ENCODE measurements at places on chromosomes 1 and 21.

DNA sequence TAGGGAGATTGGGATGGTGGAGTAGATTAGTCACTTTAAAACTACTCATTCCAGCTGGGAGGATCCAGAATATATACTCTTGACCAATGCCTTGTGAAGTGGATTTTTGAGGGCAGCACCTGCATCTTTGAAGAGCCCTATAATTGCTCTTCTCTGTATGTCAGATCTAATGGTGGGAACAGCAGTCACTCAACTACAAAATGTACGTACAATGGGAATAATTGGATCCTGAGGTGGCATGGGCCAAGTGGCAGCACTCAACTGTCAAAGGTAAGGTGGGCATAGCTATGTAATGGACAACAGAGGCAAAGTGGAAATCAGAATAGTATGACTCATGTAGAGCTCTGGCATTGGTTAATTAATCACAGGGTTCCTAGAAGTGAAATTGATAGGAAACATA, 51.6 kb upstream of the KIAA0040 start:
- DNase-seq = no peak

- DNase-seq = no peak
These were observed 57.9 kb upstream of the PTGFRN start for GRCh38 chr1:116851846-116852245.

- DNase-seq = no peak
These were observed 262.9 kb upstream of the RUNX1 start for GRCh38 chr21:35311985-35312384.

DNA sequence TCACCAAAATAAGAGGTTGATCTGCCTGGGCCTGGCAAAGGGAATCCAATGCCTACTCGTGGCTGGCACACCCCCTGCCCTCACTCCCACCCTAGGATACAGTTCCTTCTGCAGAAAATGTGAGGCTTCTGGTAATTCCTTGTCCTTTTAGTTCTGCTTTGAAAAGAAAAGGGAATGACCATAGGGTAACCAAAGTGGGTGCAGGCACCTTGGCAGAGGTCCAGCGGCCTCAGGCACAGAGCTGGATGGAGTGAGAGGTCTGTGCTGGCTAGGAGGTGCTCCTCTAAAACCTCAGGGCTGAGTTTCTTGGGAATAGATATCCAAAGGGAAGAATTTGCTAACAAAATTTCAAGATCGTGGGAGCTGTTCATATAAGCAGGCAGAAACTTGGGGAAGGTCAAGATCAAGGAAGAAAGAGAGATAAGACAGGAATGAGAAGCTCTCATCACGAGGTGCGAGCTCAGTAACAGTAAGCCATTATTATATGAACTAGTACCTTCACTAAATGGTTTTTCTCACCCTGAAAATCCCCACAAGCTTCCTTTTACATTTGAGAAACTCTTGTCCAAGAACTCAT, 293.1 kb upstream of the LYPLAL1 start:
- no peak for DNase-seq

- no peak for DNase-seq
These were observed 3.1 kb upstream of the SLC16A4 start for GRCh38 chr1:110393691-110394492.

- DNase-seq = no peak
These were observed 3.4 kb upstream of the ZNF678 start for GRCh38 chr1:227559926-227560325.

GRCh38 chr1:154609398-154610380, 1.7 kb upstream of the ADAR start:
- peak; percentile 61 for DNase-seq

DNA sequence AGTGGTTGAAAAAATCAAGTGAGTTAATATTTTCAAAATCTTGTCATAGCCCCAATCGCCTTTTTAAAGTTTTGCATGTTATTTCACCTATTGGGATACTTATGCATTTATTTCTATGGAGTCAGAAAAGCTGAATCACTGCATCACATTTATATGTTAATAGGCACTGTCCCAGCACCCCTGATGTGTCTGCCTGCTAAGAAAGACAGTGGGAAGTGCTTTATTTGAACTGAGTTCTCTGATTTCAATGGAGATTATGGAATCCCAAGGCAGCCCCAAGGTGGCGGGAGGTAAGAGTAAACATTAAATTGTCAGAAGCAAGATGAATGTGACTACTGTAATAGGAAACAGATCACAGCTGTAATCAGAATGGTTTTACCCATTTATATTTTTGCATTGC, 2225.7 kb downstream of the NCAM2 start:
- no peak for DNase-seq

- no peak for DNase-seq
These were observed 4.7 kb upstream of the SPRR3 start for GRCh38 chr1:152996633-152997400.
